ENCODE measurements at places on chromosomes 5 and 9. TPM values are rescaled to one million over a fixed set of nuclear protein-coding genes. Genes with fewer than 3 reads are reported as not detected.

The KLF4 gene
- total RNA-seq, result 34.7 TPM

The CTXN3 gene
- not detected for total RNA-seq

The ZNF474 gene
- 0.72 TPM for total RNA-seq

The SERF1A gene
- total RNA-seq, result 14.1 TPM

The PDZD2 gene
- 0.29 TPM for total RNA-seq

The TUSC1 gene
- 13.8 TPM for total RNA-seq
